ENCODE measurements at places on chromosomes 3 and 15.

GRCh38 chr15:27463525-27464088, 492.6 kb downstream of the GABRG3 start:
- no peak for DNase-seq

- no peak for DNase-seq
Observed at GRCh38 chr3:8500319-8500988, 1.2 kb upstream of the LMCD1 start.

DNA sequence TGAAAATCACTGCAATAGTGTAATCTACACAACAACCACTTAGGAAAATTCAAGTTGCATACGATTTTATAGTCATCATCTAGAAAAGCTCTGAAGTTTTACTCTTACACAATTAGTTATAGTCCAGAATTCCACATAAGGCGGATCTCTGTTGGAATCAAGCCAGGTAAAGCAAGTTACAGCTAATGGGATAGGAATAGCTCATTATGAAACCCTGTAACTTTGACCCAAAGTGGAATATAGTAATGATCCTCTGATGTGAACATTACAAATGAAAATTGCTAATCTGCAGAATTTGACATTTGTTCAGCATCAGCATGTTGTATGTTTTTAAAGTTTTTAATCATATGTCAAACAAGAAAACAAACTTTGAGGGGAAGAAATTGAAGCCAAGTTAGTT, 4.4 kb downstream of the CERS3 start:
- no peak for DNase-seq

GRCh38 chr15:39890621-39891020, 29.4 kb downstream of the GPR176 start:
- DNase-seq, result no peak

- DNase-seq, result no peak
Observed at GRCh38 chr15:60372756-60373155, 25.0 kb downstream of the ANXA2 start.

- DNase-seq, result no peak
Observed at GRCh38 chr3:118984699-118985098, 49.9 kb downstream of the IGSF11 start.

DNA sequence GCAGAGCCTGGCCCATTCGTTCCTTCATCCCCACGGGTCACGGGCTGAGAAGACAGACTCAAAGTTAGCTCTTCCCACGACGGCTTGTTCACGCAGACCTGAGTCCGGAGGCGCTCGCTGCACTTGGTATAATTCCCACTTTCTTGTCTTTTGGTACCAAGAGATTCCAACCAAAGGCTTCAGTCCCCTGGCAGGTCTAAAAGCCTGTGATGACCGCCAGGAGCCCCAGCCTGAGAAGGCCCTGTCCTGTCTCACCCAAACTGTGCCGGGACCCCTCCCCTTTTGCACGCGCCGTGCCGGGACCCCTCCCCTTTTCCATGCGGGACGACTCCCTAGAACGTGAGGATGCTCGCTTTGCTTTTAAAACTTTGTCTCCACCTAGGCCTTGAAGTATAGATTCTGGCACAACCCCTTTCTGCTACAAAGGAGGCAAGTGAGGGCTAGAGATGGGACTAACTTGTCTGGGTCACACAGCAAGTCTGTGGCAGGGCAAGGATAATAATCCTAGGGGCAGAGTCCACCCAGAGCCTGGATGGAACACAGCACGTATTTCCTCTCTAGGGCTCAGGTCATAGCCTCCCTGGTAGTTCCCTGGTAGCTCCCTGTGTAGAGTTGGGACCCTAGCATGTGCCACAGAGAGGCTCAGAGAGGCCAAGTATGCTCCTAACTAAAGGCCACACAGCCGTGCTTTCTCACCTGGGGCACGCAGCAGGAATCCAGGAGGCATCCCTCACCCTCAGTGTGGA, 211.3 kb downstream of the XXYLT1 start:
- DNase-seq, result no peak

GRCh38 chr3:148709560-148710253, 12.0 kb downstream of the AGTR1 start:
- no peak for DNase-seq

DNA sequence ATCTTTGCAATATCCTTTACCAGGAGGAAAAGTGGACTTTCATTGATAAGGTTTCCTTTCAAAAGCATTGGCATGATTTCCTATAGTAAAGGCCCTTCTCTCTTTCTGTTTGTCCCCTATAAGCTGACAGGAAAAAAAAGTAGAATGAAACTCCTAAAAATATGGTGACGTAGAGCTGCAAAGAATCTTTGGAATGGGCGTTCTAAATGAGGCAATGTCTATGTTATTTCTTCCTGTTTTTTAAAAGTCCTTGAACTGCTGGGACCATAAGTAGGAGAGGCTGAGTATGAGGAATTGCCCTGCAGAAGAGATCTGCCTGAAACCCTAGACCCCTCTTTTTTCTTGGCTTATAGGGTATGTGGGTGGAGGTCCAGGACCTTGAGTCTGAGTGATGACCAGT, 17.2 kb downstream of the ST3GAL6 start:
- DNase-seq, result no peak
